ENCODE measurements at places on chromosomes 7 and 10.

DNA sequence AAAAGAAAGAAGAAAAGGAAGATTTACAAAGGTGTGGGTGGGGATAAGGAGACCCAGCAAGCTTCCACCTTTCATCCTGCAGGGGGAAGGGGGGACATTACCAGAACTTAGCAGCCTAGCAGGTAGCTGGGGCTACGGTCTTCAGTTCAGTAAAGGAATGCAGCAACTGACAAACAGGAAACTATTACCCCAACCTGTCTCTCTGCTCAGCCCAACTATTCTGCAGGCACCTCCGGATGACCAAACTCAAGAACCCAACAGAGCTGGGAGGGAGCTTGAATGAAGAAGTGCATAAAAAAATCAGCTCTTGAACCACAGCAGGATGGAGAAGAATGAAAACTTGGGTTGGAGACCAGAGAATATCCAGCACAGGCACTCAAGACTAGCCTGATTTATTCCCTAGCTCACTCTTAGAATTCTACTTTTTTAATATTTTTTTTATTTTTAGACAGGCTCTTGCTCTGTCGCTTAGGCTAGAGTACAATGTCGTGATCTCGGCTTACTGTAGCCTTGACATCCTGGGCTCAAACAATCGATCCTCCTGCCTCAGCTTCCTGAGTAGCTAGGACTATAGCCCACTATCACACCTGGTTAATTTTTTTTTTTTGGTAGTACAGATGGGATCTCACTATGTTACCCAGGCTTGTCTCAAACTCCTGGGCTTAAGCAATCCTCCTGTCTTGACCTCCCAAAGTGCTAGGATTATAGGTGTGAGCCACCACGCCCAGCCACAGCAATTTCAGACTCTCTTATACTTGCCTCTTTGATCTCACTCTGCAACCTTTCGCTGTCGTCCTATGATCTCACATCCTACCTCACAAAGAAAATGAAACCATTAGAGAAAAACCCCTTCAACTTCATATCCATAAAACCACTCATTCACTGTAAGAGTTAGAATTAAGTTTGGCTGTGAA lies 18.5 kb upstream of the C10orf67 start:
- peak; percentile 50 for DNase-seq

GRCh38 chr10:88901206-88901983 lies 21.4 kb downstream of the STAMBPL1 start:
- DNase-seq, result no peak

DNA sequence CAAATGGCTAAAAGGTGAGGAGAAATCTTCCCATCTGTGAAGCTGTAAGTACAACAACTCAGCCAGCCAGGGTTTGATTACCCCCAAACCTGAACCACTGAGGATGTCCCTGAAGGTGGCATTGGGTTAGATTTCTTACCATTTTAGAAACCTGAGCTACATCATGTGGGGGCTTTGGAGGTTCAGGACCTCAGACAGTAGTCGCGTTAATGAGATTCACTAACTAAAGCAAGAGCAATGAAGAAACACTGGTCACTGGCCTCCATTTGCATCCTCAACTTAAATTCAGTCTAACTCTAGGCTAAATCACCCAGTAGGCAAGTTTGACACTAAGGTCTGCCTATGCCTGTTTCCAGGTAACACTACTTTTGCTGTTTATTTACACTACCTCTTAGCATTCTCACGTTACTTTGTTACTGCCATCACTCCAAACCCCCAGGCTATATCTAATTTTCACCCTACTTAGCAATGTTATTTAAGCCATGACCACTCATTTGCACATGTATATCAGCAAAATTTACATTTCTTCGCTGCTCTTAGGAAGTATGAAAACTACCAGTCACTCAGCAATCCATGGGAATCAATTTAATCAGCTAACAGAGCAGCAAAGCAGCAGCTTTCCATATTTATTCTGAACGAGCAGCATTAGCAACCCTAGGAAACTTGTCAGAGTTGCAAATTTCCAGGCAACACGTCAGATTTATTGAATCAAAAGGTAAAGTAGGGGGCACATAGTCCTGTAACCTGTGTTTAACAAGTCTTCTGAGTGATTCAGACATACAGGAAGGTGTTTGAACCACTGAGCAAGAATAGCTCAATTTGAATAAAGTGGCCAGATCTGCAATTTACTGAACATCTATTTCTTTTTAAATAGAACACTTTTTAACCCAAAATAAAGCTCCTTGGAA lies 788.4 kb upstream of the SORCS1 start:
- DNase-seq, result no peak

DNA sequence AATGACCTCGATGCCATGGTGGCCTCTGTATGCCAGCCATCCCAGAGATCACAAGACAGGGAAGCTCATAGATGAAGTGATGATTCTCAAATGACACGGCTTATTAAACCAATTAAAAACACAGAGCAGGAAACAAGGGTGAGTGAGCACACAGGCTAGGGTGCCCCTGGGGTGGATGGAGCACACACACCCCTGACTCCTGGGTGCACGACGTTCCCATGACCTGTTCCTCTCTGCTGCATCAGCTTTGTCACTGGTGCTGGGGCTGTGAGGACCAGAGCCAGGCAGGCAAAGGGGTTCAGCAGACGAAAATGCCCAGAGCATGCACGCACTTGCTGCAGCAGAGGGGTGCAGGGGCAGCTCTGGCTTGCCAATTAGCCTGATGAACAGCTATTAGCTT lies 86.5 kb upstream of the LRRC4 start:
- no peak for DNase-seq

- no peak for DNase-seq
Observed at GRCh38 chr7:81170291-81170690, 251.4 kb upstream of the SEMA3C start.

DNA sequence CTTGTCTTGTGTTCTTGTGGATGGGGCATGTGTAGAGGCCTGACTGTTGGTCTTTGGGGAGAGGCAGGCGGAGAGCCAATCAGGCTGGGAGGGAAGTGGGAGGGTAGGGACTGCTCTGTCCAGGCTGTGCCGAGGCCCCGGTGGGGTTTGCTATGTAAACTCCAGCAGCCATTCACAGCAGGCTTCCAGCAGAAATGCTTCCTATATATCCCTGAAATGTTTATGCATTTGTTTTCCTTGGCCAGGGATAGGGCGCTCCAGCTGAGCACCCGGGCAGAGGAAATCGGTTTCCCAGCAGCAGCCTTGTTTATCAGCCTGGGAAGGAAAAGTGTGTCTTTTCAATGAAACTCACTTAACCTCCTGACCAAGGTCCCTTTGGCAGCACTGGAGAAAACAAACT lies 18.3 kb upstream of the AQP1 start:
- DNase-seq, result no peak

DNA sequence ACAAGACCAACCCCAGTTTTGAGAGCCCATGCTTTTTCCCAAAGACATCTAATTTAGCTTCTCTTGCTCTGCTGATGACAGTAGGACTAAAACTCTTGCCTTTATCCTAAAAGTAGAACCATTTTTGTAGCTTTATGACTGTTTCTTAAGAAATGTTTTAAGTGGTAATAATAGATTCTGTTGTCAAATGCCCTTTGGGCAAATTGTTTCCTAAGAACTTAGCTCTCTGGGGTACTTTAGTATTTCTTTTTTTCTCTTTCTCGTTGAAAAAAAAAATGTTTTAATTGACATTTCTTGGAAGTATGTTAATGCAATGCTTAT lies 157.4 kb downstream of the ARID5B start:
- no peak for DNase-seq

DNA sequence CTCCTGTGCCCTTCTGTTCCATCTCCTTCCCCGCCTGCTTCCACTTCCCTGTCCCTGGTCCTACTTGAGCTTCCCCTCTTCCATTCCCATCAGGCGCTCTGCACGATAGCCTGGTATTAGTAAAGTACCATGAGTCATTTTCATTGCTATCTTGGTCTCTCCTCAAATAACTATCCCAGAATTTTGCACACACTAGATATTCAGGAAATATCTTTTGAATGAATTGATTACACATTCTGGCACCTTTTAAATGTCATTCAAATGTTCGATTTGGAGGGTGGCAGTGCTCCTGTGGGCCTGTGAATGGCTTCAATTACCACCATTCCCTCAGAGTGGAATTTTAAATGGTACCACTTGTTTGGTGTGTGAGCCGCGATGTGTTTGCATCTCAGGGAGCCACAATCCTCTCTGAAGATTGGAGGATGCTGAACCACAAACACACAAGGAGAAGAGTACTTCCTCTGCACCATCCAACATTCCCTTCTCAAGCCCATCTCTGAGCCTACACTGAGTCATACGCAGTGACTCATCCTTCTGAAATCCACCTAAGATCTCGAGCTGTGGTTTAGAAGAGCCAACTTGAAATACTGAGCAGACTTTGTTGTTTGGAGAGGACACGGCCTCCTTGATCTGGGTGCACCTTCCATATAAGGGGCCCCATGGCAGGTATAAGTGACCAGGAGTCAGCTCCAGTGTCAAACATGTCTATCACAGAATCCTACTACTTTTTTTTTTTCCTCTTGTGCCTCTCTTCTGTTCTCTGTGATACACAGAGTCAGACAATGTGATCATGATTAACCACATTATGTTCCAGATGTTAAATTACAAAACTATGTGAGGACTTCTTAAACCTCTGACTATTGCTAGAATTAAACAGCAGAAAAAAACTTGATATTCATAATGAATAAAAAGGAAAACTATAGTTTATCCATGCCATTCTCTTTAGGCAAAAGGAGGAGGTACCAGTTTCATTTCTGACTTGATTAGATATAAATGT lies 81.9 kb downstream of the BMPER start:
- no peak for DNase-seq

DNA sequence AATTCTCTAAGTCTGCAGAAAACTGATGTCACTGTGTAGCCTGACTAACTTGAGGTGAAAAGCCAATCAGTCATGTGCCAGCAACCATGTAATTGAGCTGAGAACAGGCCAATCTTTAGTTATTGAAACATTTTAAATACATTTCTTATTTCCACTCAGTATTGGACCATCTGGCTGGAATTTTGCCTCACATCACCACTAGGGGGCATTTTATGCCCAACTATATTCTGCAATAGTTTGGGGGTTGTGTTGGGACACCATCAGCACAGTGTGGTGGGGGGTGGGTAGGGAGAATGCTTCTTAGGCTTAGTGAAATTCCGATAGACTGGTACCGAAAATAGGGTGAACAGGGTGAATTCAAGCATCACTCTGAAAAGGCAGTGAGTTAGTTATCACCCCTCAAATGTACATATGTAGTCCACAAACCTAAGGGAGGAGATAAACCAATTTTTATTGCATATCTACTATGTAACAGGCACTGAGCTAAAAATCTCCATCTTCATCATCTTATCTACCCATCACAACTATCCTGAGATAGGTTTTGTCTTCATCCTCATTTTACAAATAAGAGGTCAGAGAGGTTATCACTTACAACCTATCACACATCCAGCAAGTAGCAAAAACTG lies 17.8 kb downstream of the NPSR1 start:
- DNase-seq, result no peak

- no peak for DNase-seq
Observed at GRCh38 chr10:130656187-130656575, 520.0 kb downstream of the GLRX3 start.

DNA sequence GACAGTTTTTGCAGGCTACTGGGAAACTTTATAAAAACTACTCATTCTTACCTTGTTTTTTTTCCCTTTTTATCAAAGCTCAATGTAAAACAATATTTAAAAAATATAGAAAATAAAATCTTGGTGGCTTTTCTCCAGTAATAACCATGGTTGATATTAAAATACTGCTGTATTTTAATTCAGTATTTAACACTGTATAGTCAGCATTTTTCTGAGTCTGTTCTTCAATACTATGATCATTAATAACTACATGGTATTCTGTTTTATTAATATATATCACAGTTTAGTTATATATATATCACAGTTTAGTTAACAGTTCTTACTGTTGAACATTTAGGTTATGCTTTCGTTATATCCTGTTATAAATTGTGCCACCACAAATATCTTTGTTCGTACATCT lies 78.4 kb downstream of the SRI start:
- DNase-seq, result no peak

GRCh38 chr10:109968953-109969759 lies 38.6 kb upstream of the ADD3 start:
- no peak for DNase-seq

DNA sequence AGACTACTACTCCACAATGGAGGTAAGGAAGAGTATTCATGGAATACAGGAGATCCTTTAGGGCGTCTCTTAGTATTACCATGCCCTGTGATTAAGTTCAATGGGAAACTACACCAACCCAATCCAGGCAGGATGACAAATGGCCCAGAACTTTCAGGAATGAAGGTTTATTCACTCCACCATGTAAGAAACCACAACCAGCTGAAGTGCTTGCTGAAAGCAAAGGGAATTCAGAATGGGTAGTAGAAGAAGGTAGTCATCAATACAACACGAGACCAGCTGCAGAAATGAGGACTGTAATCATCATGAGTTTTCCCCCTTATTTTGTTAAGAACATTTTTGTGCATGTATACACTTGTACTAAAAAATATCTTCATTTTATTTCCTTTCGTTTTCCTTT lies 76.6 kb downstream of the GPR37 start:
- DNase-seq, result no peak

DNA sequence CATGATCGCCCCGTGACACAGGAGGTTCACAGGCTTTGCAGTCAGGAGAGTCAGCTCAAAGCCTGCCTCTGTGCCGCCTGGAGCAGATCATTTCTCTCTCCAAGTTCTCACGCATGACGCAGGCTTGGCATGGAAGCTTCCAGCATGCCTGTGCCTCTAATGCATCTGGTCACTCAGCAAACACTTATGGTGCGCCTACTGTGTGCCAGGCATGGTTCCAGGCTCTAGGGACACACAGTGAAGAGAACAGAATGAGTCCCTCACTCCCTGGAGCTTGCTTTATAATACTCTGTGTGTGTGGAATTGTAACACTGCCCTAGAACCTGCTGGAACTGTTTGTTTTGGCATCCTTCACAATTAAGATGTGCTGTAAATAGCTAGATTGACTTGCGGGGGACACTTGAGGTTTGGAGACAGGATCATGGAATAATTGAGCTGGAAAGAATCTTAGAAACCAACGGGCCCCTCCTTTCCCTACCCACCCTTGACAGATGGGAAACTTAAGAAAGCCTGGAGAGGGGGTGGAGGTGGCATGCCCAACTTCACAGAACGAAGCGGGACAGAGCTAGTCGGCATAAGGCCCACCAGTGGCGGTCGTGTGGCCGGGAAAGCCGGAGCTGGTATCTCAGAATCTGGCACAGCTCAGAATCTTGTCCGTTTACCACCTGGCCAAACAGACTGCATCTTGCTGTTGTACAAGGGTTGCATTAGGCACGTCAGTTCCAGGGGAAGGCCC lies 4.6 kb upstream of the MYH16 start:
- no peak for DNase-seq

DNA sequence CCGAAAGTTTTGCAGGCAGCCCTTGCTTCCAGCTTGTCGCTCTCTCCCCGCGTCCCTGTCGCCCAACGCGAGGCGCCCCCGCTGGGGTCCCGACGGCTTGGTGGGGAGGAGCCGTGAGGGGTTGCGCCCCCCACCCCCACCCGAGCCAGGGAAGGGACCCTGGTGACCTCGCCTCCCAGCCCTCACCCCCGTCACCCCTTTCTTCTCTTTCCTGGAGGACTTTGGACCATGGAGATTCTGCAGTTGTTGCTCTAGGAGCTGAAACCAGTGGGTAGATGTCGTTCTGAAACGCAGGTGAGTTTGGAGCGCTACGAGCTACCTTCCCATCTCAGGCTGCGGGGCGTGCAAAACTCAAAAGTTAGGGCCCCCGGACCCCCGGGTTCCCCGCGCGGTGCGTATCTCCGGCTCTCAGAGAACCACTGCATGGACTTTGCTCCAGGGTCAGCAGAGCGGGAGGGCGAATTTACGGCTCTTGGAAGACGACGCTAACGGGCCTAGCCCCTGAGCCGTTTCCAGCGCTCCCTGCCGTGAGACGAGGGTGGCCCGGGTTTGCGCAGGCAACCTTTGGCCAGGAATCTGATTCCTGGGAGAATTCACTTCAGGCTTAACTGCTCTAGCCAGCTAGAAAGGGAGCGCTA lies 684 bp upstream of the ATXN7L1 start:
- DNase-seq, result no peak

- no peak for DNase-seq
Observed at GRCh38 chr7:132133501-132133900, 442.8 kb downstream of the PLXNA4 start.

Measured in stimulated activated CD4-positive, alpha-beta T cell treated with anti-CD3 and anti-CD28 coated beads, Interleukin-2, amount 100 ng/mL, for 24 hours (primary cell).